ENCODE measurements at places on chromosomes 11 and 22. TPM values are rescaled to one million over a fixed set of nuclear protein-coding genes. Genes with fewer than 3 reads are reported as not detected.

DNA sequence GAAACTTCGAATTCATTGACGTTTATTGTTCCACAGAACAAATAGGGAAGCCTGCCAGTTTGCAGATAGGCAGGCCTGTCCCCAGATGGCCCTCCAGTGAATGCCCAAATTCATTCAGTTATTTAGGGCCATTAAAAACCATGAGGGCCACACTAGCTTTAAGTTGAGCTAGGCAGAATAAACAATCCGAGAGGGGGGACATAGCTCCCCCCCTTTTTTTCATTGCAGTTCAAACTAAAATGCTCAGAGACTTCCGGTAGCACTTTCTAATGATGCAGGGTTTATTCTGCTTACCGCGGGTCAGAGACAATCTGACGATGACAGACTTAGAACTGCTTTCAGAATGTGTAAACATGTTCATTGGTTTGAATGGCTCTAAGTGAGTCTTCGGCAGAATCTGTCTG is 72.0 kb downstream of the ZBTB16 start:
- H3K36me3 ChIP-seq = no peaks in the 10 kb centered on the region

DNA sequence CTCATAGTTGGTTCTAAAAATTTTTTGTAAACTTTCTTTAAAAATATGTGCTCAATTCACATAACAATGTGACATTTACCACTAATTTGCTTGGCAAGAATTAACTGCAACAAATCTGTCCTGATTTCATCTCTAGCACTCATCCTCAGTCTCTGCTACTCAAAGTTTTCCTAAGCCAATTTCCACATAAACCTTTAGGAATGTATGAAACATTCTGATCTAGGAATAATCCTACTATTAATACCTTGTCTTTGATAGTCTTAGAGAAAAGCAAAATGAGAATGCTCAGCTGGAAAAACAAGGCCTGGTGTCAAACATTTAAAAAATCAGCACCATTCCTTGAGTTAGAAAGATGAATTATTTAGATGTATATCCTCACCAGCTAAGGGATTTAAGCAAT is 114.3 kb downstream of the CD44 start:
- H3K4me1 ChIP-seq = no peaks in the 10 kb centered on the region
- H3K4me3 ChIP-seq = no peak overlapping the region
- no peak overlapping the region for H3K27ac ChIP-seq
- DNase-seq = peak; percentile 37
- H3K36me3 ChIP-seq = no peaks in the 10 kb centered on the region

- peaks cover 5% of the 10 kb centered on the region for H3K27me3 ChIP-seq
- no peak for DNase-seq
- H3K27ac ChIP-seq = no peak overlapping the region
- no peak overlapping the region for H3K4me3 ChIP-seq
- no peaks in the 10 kb centered on the region for H3K4me1 ChIP-seq
These were observed 8.1 kb upstream of the SRSF8 start for GRCh38 chr11:95058621-95059020.

The MIAT gene
- 0.22 TPM for total RNA-seq
